ENCODE measurements at places on chromosomes 12 and 14. TPM values are rescaled to one million over a fixed set of nuclear protein-coding genes. Genes with fewer than 3 reads are reported as not detected.

DNA sequence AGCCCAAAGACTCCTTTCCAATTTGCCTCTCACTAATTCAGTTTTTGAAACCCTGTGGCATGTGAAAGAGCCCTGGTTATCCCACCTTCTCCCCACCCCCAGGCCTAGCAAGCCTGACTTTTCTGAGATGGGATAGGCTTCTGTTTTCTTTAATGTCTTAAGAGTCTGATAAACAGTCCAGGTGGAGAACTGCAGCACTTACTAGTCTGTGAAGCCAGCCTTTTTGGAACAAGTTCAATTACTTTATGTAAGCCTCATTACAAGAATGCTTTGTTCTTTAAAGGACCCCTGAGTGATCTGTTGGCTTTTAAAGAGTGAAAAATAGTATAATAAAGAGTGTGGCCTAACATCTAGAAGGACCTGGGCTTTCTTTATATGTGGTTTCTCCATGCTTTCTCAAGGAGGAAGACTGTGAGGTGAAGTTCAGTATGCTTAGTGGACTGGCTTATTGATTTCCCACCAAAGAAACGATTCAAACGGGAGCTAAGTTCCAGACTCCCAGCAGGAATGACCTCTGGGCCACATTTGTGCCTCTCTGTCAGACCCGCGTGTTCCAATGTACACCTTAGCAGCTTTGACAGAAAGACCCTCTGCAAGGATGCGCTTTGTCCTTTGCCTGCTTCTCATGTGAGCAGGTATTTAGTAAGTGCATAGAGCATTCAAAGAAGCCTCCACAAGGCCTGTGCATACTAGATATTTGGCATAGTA is 129.5 kb downstream of the DAAM1 start:
- DNase-seq: no peak

DNA sequence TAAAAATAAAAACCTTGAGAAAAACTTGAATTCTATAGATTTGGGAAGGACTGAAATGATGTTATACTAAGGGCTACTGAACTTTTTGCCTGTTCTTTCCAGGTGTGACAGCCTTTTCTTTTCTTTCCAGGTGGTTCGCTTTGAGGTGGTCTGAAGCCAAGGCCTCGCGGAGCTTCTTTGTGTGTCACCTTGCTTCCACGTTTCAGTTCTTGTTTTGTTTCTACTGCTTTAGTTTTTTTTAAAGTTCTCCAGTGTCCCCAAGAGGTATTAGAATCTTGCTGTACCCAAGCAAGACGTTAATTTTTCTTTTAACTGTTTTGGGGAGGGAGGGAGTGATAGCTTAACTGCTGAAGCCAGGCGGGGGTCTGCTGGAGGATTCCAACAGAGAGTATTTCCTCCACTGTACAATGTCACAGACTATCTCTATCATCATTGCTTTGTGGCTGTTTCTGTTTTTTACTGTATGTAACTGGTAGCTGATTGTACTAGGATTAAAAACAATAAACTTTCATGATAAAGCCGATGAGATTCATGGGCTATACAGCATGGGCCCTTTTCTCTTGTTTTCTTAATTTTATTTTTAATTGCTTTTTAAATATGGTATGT is 40.2 kb downstream of the PROX2 start:
- no peak for DNase-seq

DNA sequence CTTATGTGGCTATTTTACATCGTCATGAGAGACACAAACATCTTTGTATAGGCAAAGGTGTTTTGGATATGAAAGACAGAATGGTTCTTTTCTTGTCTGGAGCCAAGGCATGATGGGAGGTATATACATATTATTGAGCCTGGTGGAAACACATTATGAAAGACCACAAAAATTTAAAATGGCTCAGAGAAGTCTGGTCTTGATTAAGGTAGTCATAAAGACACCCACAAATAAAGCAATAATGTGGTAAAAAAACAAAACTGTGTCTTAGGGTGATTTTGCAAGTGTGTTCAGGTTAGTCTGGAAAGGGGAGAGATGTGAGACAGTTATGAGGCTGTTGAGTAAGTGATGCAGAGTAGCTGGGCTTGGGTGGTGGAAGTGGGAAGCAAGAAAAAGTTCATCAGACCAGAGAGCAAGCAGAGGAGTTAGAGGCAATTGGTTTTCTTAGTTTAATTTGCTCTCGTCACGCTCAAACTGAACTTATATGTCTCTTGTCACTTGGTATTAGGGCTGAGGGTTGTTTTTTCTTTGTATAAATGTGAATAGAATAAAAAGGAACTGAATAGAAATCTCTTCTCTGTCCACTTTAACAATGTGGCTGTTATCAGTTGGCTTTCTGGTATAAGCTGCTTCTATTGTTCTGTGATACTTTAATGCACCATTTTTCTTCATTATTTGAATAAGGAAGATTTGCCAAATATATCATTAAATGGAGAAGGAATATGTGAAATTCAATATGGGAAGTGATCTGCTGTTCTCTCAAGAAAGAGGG is 115.0 kb downstream of the AKAP6 start:
- no peak for DNase-seq

GRCh38 chr12:6765048-6765633 is 1.0 kb upstream of the PTMS start:
- DNase-seq: no peak

GRCh38 chr14:52913271-52913670 is 37.6 kb downstream of the FERMT2 start:
- DNase-seq: no peak

- DNase-seq: no peak
These were observed 225.5 kb downstream of the EPS8 start for GRCh38 chr12:15563663-15564062.

GRCh38 chr12:118377884-118378470 is 1.6 kb downstream of the SUDS3 start:
- peak; percentile 57 for DNase-seq

- no peak for DNase-seq
These were observed 12.4 kb upstream of the CEBPE start for GRCh38 chr14:23131482-23131881.

Gene AKAP6
- 7.1 TPM for total RNA-seq

Gene KRT3
- total RNA-seq: not detected

Gene DIO3
- total RNA-seq: not detected

Gene AKAP3
- total RNA-seq: 0.14 TPM
